AG08395 (cell line): ENCODE measurements at places on chromosomes 11 and 22.

DNA sequence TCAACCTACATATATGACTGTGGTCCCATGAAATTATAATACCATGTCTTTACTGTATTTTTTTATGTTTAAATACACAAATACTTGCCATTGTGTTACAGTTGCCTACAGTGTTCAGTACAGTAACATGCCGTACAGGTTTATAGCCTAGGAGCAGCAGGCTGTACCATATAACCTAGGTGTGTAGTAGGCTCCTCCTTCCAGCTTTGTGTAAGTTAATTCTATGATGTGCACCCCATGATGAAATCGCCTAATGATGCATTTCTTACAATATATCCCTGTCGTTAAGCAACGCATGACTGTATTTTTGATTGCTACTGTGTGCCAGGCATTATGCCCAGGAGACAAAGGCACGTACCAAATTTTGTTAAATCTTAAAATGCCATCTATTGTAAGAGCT, 163.7 kb downstream of the LDLRAD3 start:
- no peak for DNase-seq

DNA sequence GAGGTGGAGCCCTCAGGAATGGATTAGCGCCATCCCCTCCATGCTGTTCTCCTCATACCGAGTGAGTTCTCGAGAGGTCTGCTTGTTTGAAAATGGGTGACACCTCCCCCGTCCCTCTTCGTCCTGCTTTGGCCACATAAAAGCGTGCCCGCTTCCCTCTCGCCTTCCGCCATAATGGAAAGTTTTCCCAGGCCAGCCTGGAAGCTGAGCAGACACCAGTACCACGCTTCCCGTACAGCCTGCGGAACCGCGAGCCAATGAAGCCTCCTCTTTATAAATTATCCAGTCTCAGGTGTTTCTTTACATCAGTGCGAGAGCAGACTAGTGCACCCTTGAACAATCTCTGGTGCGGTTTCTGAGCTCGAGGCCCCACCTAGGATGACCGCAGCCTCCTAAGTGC, 12.8 kb downstream of the ALG12 start:
- no peak for DNase-seq

DNA sequence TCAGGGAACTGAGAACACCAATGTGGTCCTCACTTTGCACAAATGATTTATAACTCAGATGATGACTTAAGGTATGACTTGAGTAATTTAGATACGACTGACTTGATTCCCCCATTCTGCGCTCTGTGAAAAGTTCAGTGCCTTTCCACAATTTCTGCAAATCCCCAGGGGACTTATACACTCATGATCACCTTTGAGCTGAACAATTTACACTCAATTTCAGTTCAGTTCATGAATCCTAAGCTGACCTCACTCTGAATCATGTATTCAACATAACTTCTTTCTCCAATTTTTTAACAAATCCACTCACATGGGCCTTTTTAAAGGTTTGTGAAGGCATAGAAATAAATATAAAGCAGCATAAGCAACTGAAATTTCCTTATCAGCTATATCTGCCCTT, 274.2 kb downstream of the FAM76B start:
- DNase-seq, result no peak

DNA sequence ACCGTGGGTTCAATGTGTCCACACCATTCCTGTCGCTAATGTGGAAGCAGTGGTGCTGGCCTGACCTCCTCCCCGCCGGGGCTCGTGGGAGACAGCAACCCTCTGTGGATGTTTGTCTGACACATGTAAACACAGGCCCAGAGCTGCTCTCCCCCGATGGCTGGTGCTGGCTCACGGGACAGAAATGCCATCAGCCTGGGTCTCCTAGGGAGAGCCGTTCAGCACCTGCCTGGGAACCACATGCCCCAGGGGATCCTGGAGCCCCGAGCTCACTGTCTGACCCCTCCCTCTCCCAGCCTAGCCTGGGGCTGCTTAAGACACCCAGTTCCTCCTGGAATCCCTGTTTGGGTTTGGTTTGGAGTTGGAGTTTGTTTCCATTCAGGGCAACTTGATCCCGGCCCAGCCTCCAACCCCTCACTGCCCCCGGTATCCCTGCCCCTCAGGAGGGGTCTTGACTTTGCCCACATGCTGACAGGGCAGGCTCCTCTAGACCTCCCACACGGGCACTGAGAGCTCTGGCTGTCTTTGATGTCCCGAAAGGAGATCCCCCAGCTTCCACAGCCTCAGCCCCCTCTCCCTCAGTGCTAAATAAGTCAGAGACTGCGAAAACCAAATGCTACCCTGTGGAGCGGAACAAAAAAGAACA, 50.9 kb upstream of the WNT11 start:
- DNase-seq, result no peak

- no peak for DNase-seq
Observed at GRCh38 chr11:27313157-27313821, 49.7 kb downstream of the CCDC34 start.

GRCh38 chr11:128474036-128474874, 113.1 kb downstream of the ETS1 start:
- no peak for DNase-seq
